CD4-positive, CD25-positive, alpha-beta regulatory T cell (primary cell): ENCODE measurements at places on chromosomes 3 and 15.

GRCh38 chr15:59549301-59550185 is 62.0 kb upstream of the GCNT3 start:
- no peak for DNase-seq

DNA sequence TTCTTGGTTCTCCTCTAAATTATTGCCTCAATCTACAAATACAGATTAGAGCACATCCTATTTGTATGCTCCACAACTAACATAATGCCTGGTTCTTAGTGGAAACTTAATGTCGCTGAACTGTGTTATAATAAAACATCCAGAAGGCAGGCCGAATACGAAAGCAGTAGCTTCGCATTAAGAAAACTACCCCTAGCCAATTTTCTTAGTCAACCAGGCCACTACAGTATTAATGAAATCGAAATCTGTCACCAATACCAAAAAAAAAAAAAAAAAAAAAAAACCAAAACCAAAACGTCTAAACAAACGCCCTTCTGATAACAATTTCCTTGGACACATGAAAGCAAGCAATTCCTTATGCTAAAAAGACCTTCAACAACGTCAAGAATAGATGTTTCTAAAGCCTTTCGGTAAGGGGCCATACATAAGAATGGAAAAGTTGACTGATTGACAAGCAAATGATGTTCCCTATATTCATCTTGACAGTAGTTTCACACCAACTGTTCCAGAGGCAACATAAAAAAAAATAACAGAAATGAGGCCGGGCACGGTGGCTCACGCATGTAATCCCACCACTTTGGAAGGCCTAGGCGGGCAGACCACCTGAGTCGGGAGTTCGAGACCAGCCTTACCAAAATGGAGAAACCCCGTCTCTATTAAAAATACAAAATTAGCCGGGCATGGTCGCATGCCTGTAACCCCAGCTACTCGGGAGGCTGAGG is 1.3 kb downstream of the DENND6A start:
- no peak for DNase-seq

DNA sequence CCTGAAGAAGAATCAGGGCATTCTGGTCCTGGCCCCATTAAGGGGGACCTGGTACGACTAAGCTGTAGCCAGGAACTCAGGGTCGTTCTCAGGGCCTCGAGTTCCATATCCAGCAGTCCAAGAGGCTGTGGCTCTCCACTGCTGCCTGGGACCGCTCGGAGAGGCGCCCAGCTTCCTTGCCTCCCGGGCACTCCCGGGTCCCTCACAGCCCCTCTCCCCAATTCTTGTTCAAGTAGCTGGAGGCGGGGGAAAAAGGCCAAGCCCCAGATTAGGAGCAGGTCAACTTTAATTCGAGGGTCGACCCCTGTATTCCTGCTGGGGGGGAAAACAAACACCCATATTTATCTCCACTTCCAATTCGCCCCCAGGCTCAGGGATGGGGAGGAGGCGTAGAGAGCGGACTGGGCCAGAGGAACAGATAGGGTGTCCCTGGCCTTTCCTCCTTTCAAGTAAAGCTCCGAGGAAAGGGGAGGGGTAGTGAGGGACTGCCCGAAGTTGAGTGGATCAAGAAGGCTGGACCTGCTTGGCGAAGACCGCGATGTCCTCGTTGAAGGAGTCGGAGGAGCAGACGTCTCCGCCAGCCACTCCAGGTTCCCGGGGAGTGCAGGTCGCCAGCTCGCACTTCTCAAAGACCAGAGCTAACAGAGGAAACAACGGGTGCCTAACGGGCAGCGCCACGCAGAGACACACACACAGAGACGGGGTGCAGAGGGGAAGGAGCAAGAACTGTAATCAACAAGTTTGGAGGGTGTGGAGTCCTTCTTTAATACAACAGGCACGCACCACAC is 4.4 kb downstream of the MEIS2 start:
- no peak for DNase-seq

- peak; percentile 1 for DNase-seq
Observed at GRCh38 chr3:39809181-39809994, at the start of gene MYRIP. Gene MYRIP (plus strand): TSS chr3:39809609. CDS start chr3:39900817, 91,208 bp downstream.

DNA sequence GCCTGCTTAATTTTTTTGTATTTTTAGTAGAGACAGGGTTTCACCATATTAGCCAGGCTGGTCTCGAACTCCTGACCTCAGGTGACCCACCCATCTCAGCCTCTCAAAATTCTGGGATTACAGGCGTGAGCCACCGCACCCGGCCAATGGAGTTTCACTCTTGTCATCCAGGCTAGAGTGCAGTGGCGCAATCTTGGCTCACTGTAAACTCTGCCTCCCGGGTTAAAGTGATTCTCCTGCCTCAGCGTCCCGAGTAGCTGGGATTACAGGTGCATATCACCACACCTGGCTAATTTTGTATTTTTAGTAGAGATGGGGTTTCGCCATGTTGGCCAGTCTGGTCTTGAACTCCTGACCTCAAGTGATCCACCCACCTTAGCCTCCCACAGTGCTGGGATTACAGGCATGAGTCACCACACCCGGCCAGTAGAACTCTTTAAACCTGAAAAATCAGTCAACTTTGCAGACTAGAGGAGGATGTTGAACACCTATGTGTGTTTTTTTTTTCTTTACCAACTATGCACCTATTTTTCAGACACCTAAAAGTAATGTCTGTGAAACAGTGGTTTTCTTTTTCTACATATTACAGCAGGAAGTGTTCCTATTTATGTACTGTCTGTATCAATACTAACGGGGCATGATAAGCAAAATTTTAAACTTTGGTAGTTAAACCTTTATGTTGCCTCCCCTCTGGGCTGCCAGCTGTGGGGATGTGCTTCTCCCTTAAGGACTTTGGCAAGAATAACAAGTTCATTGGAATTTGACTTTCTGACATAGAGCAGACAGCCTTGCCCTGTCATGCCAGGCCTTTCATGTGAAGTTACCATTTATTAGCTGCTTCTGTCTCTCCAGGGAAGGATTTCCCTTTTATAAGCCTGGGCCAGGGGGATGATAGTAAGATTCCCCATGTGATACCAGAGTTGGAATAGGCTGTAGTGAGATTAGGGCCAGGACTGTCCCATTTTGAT is 8.1 kb downstream of the ARIH2 start:
- peak; percentile 42 for DNase-seq

- DNase-seq, result no peak
Observed at GRCh38 chr3:117572786-117573185, 863.2 kb downstream of the TUSC7 start.

GRCh38 chr15:51917493-51917892 is 54.1 kb downstream of the LEO1 start:
- DNase-seq, result no peak

DNA sequence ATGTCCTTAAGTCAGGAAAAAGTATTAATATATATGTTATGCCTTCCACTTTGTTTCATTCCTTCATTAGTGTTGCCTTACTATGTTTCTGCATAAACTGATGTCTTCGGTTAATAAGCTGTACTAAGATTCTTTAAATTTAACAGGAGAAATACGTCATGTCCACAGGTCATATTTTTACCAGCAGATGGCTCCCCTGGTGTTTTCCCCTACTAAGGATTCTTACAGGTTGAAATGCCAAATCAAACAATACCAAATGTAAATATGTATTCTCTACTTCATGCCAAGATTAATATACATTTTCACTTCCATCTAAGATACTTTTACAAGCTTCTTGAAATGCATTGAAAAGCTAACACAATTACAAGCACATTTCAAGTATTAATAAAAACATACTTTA is 1602.1 kb downstream of the SI start:
- no peak for DNase-seq

DNA sequence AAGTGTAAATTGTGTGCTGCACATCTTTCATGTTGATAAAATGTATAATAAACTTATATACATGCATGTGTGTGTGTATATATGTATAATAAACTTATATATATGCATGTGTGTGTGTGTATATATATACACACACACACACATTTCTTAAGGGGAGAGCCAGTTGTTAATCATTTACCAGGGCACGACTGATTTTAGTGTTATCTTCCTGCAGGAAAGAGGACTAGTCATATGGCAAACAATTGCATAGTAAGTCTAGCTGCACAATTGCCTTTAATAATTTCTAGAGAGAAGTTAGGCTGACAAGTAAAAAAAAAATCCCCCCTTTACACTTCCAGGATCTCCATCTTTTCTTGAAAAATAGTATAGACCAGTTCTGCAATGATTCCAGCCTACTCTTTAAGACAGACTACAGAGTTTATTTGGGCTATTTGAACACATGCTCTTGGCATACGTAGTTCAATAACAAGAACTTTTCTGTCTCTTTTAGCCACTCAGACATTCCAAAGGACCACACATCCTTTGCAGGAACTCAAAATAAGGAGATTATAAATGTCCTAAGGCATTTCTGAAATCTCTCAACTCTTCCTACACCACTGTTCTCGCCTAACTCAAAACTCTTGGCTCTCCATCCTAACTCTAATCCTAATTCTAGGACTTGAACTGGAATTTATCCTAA is 163.6 kb upstream of the SETMAR start:
- no peak for DNase-seq

DNA sequence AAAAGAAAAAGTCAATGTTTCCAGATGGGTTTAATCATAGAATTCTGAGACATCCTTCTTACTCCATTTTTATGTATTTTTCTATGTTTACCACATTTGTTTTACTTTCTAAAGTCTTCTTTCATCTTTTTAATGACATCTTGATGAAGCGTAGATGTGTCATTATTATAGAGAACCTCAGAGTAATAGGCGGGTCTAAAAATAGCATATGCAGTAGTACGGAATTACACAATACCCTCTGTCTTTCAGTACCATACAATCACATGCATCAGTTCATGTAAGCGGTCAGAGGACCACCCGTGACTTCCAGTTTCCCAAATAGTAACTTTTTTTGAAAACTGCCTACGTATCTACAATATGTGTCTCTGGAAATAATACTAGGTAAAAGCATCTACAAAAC is 224.0 kb downstream of the PLOD2 start:
- no peak for DNase-seq
